ENCODE measurements at places on chromosomes 2 and 18.

DNA sequence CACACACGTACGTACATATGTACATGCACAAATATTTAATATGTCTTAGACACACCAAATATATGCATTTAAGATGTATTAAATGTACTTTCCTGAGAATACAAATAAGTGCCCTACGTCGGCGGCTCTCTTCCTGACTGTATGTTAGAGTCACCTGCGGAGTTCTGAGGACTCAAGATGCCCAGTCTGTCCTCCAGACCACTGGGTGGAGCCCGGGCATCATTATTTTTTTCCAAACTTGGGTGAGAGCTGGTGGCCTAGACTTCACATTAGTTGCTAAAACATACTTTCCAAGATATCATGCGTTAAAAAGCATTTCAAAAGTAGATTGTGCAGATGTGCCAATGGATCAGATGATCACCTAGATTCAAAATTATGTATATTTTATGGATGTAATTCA, 2.9 kb downstream of the IL18R1 start:
- DNase-seq, result no peak

DNA sequence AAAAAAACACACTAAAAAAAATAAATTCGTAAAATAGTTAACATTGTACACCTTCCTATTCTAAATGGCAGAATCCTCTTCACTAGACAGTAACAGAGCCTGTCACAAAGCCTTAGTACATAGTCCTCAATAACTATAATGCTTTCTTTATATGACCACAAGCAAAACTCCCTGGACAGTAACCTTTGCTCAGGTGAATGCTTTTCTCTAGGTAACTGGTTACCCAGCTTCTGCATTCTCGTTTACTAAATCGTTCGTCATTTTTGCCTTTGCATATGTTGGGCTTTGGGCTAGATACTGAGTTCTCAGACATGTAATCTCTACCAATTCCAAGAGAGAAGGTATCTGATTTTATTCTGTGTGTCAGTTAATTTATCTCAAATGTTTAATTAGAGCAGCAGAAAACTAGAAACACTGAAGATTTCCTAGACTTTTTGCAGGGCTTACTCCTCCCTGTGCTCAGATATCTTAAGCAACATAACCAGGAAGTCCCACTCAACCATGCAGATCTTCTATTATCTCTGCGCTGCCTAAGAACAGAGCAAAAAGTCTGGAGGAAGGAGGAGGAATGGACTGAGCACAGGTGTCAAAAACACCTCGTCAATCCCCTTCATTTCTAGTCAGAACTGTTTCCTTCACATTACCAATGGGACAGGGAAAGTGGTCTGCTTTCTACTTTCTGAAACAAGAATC, 247.7 kb downstream of the SOCS6 start:
- DNase-seq, result no peak

DNA sequence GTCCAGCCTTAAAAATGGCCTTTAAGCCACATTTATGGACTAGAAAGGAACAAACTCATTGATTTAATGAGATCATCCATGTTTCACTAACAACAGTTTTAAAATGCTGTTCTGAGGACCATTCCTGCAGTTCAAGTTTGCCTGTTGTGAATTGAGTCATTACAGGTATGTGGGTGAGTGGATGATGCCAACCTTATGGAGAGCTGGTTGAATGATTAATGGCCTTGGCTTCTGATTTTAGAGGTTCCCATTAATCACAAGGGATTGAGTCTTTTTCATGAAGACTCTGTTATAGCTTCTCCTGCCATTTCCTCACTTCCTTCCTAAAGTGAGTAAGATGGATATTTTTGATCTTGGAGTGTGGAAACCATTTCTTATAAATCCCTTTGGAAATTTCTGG, 459.8 kb upstream of the SLC14A2 start:
- no peak for DNase-seq

DNA sequence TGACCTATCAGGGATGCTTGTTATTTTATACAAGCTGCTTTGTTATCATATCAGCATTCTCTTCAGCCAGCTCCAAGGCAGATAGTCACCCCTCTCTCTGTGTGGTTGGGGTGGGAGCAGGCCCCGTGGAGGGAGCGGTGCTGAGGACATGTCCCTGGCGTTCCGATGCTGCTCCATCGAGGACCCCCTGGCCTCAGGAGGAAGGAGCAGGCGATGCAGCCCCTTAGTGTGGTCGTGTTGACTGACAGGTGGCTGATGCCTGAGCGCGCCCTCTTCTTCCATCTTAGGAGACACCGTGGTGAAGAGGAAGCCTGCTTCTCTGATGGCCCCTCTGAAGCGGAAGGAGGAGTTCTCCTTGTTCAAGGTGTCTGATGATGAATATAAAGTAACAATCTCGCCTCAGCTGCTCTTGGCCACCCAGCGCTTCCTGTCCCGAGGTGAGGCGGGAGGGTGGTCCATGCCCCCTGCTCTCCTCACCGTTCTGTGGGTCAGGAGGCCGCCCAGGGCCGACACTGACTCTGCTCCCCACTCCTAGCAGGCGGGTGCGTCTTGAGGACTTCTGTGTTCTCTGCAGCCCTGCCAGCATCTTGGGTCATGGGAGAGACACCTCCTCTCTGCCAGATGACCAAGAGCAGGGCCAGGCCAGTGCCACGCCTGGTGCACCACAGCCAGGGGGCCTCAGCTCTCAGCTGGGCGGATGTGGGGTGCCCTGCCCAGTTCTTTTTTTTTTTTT, 10.6 kb downstream of the CNNM3 start:
- DNase-seq, result no peak

GRCh38 chr2:191571163-191571769, 106.7 kb upstream of the NABP1 start:
- DNase-seq, result no peak

DNA sequence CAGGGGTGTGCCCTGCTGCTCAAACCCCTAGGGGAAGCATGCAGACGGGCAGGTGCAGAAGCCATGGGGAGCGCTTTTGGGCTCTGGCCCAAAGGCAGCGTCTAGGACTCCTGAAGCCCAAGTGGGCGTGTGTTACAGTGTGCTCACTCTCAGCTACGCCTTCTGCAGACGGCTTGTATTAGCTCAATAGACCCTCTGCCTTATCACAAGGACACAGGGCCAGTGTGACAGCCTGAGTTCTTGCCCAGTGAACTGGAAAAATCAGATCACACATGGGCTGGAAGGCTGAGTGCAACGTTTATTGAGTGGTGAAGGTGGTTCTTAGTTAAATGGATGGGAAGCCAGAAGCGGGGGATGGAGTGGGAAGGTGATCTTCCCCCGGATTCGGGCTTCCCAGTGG, 210.9 kb downstream of the CDH20 start:
- no peak for DNase-seq

DNA sequence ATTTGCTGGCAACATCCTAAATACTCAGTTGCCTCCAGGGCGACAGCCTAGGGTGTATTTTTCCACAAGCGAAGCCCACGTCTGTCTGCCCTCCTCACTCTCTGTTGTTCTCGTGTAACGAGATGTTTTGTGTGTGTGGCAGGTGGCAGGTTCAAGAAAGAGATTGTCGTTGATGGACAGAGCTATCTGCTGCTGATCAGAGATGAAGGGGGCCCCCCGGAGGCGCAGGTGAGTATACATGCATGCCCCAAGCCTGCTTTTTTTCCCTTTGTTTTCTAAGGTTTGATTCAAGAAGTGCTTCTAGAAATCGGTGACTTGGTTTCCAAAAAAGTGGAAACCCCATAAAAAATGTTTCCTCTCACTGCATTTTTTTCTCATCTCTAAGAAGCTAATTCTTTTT, 247.0 kb downstream of the AGAP1 start:
- no peak for DNase-seq

DNA sequence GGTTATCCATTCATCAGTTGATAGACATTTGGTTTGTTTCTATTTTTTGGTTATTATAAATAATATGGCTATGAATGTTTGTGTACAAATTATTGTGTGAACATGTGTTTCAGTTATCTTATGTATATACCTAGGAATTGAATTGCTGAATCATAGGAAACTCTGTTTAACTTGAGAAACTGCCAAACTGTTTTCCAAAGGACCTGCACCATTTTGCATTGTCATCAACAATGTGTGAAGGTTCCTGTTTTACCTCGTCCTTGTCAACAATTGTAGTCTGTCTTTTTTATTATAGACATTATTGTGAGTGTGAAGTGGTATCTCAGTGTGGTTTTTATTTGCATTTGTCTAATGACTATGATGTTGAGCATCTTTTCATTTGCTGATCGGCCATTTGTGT, 17.1 kb downstream of the PDK1 start:
- no peak for DNase-seq

- no peak for DNase-seq
These were observed 127.6 kb upstream of the LYPD1 start for GRCh38 chr2:132797556-132797955.

DNA sequence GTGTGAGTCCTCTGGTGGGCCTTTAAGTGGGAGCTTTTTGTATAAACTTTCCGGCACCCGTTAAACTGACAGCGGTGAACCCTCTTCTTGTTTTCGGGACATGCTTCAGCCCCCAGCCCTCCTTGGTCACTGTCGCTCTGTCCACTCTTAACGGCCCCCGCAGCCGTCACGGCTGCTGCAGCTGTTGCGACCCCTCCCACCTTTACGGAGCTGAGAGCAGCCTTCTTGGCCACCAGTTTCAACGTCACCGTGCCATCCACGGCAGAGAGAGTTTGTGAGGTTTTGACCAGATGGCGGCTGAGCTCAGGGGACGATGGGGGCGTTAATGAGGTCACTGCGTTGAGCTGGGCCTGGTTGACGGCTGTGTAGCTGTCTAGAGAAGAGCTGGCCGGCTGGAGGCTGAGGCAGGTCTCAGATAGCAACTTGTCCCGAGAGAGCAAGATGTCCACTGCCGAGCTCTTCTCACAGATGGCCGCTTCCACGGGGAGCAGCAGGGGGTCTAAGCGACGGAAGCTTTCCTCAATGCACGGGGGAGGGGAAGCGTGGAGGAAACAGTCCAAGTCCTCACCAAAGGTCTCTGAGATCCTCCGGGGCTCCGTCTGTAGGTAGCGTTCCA, 41.9 kb downstream of the KLF7 start:
- no peak for DNase-seq

GRCh38 chr2:240956171-240956934, 42.1 kb upstream of the SNED1 start:
- no peak for DNase-seq

DNA sequence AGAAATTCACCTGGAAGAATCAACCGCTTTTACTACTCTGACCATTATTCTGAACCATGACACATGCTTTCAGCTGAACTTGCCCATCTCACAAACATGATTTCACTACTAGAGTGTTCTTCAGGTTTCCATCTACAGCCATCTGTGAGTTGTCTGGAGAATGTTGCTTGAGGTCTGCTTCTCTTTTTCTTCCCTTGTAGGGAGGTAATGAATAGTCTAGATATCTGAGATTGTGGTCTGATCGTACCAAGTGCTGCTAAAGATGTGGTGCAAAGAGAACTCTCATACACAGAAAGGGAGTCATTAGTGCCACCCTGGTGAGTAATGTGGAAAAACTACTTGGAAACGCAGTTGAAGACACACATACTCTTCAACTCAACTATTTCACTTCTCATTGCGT, 10.2 kb downstream of the SOWAHC start:
- no peak for DNase-seq

GRCh38 chr2:3051266-3051665, 326.4 kb downstream of the EIPR1 start:
- DNase-seq, result no peak
